Stimulated activated CD4-positive, alpha-beta T cell treated with anti-CD3 and anti-CD28 coated beads, Interleukin-12 subunit alpha, Interleukin-12 subunit beta, amount 100 ng/mL, for 48 hours (primary cell): ENCODE measurements at places on chromosomes 5 and 9.

GRCh38 chr5:156532921-156533320, 206.0 kb downstream of the SGCD start:
- no peak for DNase-seq

- DNase-seq = no peak
Measured at GRCh38 chr5:131671994-131672655, 37.1 kb upstream of the RAPGEF6 start.

GRCh38 chr5:64978546-64978945, 209.8 kb downstream of the CWC27 start:
- DNase-seq = no peak

GRCh38 chr5:62645223-62645622, 66.6 kb downstream of the LRRC70 start:
- DNase-seq = no peak

GRCh38 chr9:70439991-70440706, 25.7 kb upstream of the KLF9 start:
- no peak for DNase-seq

DNA sequence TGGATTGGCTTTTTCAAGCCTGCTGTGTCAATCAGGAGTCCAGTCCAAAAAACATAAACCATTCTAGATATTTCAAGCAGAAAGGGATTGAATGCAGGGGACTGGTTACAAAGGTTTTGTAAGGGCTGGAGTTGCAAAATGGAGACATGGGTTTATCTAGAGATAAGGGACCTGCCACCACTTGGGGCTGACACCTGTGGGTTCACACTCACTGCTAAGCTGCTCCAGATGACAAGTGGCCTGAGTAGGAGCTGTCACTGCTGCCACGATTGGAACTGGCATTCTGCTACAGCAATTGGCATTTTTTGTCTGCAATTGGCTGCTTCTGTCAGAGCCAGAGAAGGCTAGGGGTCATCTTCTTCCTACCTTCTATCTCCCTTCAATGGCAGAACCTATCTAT, 66.3 kb upstream of the ZFR start:
- DNase-seq = no peak

DNA sequence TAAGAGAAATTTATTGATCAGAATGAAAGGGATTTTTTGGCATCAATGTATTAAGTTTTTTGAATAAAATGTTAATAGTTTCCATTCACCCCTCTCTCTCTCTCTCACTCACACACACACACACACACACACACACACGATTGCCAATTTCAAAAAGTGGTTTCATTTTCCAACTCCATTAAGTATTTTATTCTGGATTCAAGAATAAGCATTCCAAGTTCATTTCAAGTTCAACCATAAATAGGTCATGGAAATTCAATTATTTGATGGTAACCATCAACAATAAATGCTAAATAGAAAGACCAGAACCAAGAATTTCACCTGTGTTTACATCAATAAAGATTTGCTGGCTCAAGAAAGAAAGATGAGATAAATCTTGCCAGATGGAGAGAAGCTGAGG, 171.6 kb downstream of the ADAMTS12 start:
- DNase-seq = no peak
